ENCODE measurements at places on chromosomes 16 and 17. TPM values are rescaled to one million over a fixed set of nuclear protein-coding genes. Genes with fewer than 3 reads are reported as not detected.

Gene STH
- total RNA-seq = not detected

Gene SLC9A5
- total RNA-seq = 0.18 TPM

Gene DNAH17
- not detected for total RNA-seq

Gene NLK
- total RNA-seq = 8.3 TPM

Gene RHBDF1
- total RNA-seq = 50.4 TPM

Gene E2F4
- 63.4 TPM for total RNA-seq

Gene MT1H
- not detected for total RNA-seq

Gene TRPV2
- 32.7 TPM for total RNA-seq

Gene ADGRG3
- total RNA-seq = not detected

Gene MMP25
- not detected for total RNA-seq

Gene NLGN2
- 12.5 TPM for total RNA-seq

Gene KRT36
- not detected for total RNA-seq

Gene HOXB1
- total RNA-seq = not detected

Gene PRSS27
- total RNA-seq = 0.16 TPM

Gene GCGR
- not detected for total RNA-seq

Gene VPS25
- 77.3 TPM for total RNA-seq

Gene KRT26
- not detected for total RNA-seq

Gene ACSM2A
- total RNA-seq = not detected

Gene MT1E
- total RNA-seq = 78.9 TPM

Gene SLFN12
- 33.0 TPM for total RNA-seq

Gene KRTAP4-1
- total RNA-seq = not detected

Gene MILR1
- total RNA-seq = 15.4 TPM
